Nephron progenitor cell (in vitro differentiated cells): ENCODE measurements at places on chromosomes 2 and 18.

GRCh38 chr2:121334581-121335293 lies 49.7 kb upstream of the TFCP2L1 start:
- H3K27me3 ChIP-seq = peaks cover 10% of the 10 kb centered on the region
- H3K36me3 ChIP-seq = peaks cover 9% of the 10 kb centered on the region
- no peak for DNase-seq
- peaks cover 22% of the 10 kb centered on the region for H3K4me1 ChIP-seq
- peak overlapping the region; percentile 61 for H3K27ac ChIP-seq
- H3K4me3 ChIP-seq = no peak overlapping the region

DNA sequence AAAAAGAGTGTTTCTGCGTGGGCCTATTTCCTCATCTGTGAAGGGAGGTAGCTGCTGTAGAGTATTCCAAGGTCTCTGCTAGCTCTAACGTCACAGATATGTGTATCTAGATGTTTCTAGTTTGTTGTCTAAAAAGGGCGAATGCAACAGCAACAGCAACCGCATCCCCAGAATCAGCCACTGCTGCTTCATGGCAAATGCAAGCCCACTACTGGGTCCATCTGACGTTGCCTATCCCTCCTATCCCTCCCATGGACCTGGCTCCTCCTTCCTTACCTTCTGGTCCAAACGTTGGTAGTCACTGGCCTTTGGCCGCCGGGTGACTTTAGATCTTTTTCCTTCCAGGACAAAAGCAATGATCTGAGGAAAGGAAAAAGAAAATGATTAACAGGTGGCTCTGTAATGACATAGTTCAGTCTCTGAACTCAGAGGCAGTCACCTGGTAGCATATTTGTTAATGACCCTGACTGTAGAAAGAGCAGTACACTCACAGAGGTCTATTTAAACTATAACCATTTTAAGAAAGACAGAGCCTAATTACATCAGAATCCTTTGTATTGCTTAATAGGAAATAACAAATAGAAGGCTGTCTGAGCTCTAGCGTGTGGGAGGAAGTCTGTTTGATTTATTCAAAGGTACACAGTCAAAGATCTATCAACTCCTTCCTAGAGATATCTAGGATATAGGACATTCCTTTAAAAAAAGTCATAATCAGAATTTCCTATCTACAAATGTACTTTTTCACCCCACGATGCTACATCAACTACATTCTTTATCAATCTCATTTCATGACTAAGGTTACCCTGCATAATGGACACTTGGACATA lies 2.9 kb downstream of the TGOLN2 start:
- peak overlapping the region; percentile 97 for H3K4me3 ChIP-seq
- H3K27me3 ChIP-seq = no peaks in the 10 kb centered on the region
- no peak overlapping the region for H3K27ac ChIP-seq
- DNase-seq = no peak

DNA sequence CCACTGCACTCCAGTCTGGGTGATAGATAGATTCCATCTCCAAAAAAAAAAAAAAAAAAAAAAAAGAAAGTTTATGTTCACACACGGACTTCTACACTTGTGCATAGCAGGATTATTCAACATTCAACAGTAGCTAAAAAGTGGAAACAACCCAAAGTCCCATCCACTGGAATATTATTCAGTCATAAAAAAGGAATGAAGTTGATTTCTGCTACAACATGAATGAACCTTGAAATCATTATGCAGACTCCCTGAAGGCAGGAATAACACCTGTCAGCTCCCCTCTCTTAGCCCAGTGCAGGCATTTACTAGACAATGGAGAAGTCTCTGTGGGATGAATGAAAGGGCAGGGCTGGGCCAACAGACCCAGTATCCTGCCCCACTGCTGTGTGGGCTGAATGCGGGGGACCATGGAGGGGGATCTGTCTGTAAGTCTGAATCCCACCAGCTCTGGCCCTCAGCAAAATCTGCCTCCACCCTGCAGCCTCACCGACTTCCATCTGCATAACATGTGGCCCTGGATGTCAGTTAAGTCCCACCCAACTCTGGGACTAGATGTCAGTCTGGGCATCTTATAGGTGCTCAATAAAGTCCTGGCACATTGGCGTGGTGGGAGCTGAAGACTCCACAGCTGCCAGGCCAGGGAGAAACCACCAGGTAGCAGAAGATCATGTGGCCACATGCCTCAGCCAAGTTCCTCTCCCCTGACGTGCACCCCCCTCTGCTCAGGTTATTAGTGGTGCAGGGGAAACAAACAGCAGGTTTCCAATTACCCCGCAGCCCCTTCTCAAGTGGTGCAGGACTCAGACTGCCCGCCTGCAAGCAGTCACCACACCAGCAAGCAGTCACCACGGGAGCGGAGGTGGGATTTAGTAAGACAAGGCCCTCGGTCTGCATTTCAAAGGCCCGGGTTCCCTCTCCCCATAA lies 8.9 kb downstream of the ZFP36L2 start:
- peak; percentile 61 for DNase-seq
- H3K27ac ChIP-seq = peak overlapping the region; percentile 96
- H3K4me3 ChIP-seq = peak overlapping the region; percentile 66
- no peaks in the 10 kb centered on the region for H3K27me3 ChIP-seq
- H3K36me3 ChIP-seq = no peaks in the 10 kb centered on the region

DNA sequence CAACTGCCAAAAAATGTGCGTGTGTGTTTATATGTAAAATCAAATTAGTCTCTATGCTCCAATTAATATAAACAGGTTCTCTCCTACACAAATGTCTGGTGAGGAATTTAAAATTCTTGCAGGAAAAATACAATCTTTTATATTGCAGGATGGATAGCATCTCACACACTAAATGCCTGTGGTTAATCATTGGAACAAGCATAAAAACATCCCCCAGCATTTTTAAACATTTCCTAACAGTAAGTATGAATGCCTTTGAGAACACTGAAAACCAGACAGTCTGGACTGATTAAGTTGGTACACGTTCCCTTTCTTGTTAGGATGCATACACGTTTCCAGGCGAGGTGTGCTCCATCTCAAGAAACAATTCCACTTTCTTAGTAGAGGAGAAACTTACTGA lies 29.9 kb upstream of the PDE1A start:
- H3K4me3 ChIP-seq = no peak overlapping the region
- no peak for DNase-seq
- no peaks in the 10 kb centered on the region for H3K4me1 ChIP-seq
- no peak overlapping the region for H3K27ac ChIP-seq

- H3K36me3 ChIP-seq = no peaks in the 10 kb centered on the region
- no peak overlapping the region for H3K4me3 ChIP-seq
- H3K27me3 ChIP-seq = peaks cover 4% of the 10 kb centered on the region
- no peaks in the 10 kb centered on the region for H3K4me1 ChIP-seq
- DNase-seq = no peak
Observed at GRCh38 chr2:230602562-230603230, 109.9 kb upstream of the CAB39 start.

GRCh38 chr2:37851428-37851827 lies 73.7 kb upstream of the RMDN2 start:
- no peak for DNase-seq
- H3K36me3 ChIP-seq = no peaks in the 10 kb centered on the region
- H3K27ac ChIP-seq = peak overlapping the region; percentile 21
- peaks cover 11% of the 10 kb centered on the region for H3K27me3 ChIP-seq
- no peak overlapping the region for H3K4me3 ChIP-seq

DNA sequence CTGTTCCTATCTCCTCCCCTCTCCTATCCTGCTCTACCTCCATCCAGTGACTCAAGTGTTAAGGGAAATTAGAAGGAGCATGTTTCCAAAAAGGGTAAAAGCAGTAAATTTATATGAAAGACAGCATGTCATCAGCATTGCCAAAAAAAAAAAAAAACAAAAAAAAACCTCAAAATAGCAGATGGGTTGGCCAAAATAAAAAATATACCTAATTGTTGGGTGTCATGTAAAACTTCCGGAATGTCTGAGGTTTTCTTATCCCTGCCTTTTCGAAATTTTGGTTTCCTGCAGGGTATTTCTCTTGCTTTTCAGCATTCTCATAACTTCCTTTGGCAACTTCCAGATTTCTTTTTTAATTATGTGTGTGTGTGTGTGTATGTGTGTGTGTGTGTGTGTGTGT lies 241.6 kb upstream of the FN1 start:
- H3K4me1 ChIP-seq = peaks cover 16% of the 10 kb centered on the region
- no peaks in the 10 kb centered on the region for H3K27me3 ChIP-seq
- H3K36me3 ChIP-seq = peaks cover 3% of the 10 kb centered on the region
- no peak for DNase-seq

- H3K27me3 ChIP-seq = peaks cover 4% of the 10 kb centered on the region
- H3K36me3 ChIP-seq = no peaks in the 10 kb centered on the region
- H3K4me1 ChIP-seq = peaks cover 100% of the 10 kb centered on the region
- no peak for DNase-seq
- peak overlapping the region; percentile 74 for H3K27ac ChIP-seq
Observed at GRCh38 chr2:120898961-120899750, 163.5 kb downstream of the GLI2 start.

DNA sequence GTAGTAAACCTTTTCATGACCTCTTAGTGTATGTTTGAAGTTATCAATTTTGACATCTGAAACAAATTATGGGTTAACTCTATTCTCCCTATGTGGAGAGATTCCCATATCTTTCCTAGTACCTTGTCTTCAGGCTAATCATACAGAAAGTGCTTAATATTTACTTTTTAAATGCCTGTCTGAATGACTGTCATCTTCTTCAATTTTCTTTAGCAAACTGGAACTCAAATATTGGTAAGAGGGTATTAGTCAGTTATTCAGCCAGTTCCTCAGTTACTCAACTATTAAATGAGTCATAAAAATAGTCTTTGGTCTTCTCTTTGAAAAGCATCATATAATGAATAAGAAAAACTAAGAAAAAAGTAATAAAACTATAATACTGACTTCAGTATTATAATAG lies 1038.0 kb upstream of the PIK3C3 start:
- H3K27ac ChIP-seq = peak overlapping the region; percentile 89
- peaks cover 23% of the 10 kb centered on the region for H3K4me1 ChIP-seq
- H3K36me3 ChIP-seq = peaks cover 5% of the 10 kb centered on the region
- no peak overlapping the region for H3K4me3 ChIP-seq
- no peak for DNase-seq
- H3K27me3 ChIP-seq = no peaks in the 10 kb centered on the region

- peaks cover 4% of the 10 kb centered on the region for H3K27me3 ChIP-seq
- H3K36me3 ChIP-seq = no peaks in the 10 kb centered on the region
- DNase-seq = peak; percentile 56
- H3K27ac ChIP-seq = no peak overlapping the region
- peaks cover 4% of the 10 kb centered on the region for H3K4me1 ChIP-seq
Observed at GRCh38 chr2:4762951-4763376, 929.2 kb upstream of the SOX11 start.

GRCh38 chr2:194674043-194674442 lies 983.0 kb upstream of the SLC39A10 start:
- H3K4me1 ChIP-seq = no peaks in the 10 kb centered on the region
- H3K27me3 ChIP-seq = no peaks in the 10 kb centered on the region
- no peak for DNase-seq

- H3K4me3 ChIP-seq = no peak overlapping the region
- H3K27ac ChIP-seq = no peak overlapping the region
- DNase-seq = no peak
- peaks cover 11% of the 10 kb centered on the region for H3K36me3 ChIP-seq
- H3K4me1 ChIP-seq = peaks cover 17% of the 10 kb centered on the region
Observed at GRCh38 chr2:25401307-25402026, 59.7 kb upstream of the DNMT3A start.

DNA sequence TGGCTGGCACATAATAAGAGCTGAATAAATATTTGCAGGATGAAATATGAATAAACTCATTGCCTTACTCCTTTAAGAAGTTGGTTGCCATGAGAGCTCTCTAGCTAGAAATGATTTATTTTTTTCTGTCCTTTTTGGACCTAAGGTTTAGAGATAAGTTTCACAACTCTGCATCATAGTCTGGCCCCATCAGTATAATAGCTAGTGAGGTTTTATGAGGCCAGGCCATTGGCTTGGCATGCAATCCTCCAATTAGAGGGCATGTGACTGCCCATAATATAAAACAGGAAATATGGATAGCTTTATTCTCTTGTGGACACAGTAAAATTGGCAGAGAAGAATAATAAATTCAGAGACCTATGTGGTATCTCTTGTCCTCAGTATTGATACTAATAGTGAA lies 26.2 kb upstream of the INSIG2 start:
- no peaks in the 10 kb centered on the region for H3K36me3 ChIP-seq
- no peak overlapping the region for H3K4me3 ChIP-seq
- peaks cover 3% of the 10 kb centered on the region for H3K27me3 ChIP-seq

- DNase-seq = no peak
- no peaks in the 10 kb centered on the region for H3K27me3 ChIP-seq
- H3K4me3 ChIP-seq = no peak overlapping the region
Observed at GRCh38 chr2:141923657-141924056, 207.2 kb downstream of the LRP1B start.

DNA sequence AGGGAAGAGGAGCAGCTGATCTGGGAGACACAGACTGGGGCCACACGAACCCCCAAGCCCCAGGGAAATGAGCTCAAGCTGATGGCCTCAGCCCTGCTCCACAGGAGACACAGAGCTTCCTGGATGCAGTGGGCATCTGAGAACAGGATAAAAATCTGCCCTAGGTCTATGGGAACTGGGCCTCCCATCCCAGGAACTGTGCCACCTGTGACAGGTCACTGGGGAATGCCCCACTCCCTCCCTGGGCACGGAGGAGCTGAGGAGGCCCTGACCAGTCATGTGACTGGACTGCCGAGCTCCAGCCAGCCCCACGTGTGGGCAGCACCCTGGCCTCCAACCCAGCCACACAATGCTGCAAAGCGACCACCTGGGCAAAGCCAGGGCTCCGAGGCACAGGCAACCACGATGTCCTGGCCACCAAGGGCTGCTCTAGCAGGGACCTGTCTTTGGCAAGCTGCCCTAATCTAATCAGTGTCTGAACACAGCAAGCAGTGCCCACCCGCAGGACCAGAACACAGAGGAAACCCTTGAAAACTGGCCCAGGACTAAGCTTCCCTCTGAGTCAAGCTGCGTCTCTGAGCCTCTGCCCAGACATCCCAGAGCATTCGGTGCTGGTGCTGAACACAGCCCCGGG lies 57.8 kb upstream of the ID2 start:
- peaks cover 69% of the 10 kb centered on the region for H3K4me1 ChIP-seq
- DNase-seq = no peak
- H3K36me3 ChIP-seq = no peaks in the 10 kb centered on the region
- no peak overlapping the region for H3K27ac ChIP-seq
- no peak overlapping the region for H3K4me3 ChIP-seq

DNA sequence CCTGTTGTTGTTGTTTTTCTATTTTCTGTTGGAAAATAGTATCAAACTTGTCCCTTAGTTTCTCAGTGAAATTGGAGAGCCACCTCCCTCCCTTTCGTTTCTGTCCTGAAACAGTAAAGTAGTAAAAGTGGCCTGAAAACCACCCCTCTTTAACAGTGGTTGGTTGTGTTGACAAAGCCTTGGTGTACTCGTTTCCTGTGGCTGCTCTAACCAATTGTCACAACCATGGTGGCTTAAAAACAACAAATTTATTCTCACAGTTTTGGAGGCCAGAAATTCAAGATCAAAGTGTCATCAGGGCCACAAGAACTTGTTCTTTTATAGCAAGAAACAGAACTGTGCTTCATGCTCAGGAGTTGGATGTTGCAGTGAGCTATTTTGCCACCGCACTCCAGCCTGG lies 4.0 kb upstream of the DYSF start:
- H3K36me3 ChIP-seq = peaks cover 13% of the 10 kb centered on the region
- H3K4me3 ChIP-seq = no peak overlapping the region
- peaks cover 45% of the 10 kb centered on the region for H3K4me1 ChIP-seq
- peaks cover 32% of the 10 kb centered on the region for H3K27me3 ChIP-seq
- no peak for DNase-seq
- H3K27ac ChIP-seq = no peak overlapping the region

- peaks cover 34% of the 10 kb centered on the region for H3K4me1 ChIP-seq
- no peaks in the 10 kb centered on the region for H3K36me3 ChIP-seq
- H3K4me3 ChIP-seq = no peak overlapping the region
- DNase-seq = no peak
Observed at GRCh38 chr2:20961858-20962257, 82.0 kb downstream of the APOB start.
